Natural killer cell treated with Interleukin-12 subunit alpha and Interleukin-12 subunit beta and Interleukin-15 and Interleukin-18, amount 100 ng/mL, for 72 hours (primary cell): ENCODE measurements at places on chromosomes 16 and 17.

GRCh38 chr17:32927724-32928585, at the start of gene TMEM98:
Gene TMEM98, plus strand, starts transcription at chr17:32928153. Its CDS starts 3,376 bp downstream, at chr17:32931529.
- no peak for DNase-seq

DNA sequence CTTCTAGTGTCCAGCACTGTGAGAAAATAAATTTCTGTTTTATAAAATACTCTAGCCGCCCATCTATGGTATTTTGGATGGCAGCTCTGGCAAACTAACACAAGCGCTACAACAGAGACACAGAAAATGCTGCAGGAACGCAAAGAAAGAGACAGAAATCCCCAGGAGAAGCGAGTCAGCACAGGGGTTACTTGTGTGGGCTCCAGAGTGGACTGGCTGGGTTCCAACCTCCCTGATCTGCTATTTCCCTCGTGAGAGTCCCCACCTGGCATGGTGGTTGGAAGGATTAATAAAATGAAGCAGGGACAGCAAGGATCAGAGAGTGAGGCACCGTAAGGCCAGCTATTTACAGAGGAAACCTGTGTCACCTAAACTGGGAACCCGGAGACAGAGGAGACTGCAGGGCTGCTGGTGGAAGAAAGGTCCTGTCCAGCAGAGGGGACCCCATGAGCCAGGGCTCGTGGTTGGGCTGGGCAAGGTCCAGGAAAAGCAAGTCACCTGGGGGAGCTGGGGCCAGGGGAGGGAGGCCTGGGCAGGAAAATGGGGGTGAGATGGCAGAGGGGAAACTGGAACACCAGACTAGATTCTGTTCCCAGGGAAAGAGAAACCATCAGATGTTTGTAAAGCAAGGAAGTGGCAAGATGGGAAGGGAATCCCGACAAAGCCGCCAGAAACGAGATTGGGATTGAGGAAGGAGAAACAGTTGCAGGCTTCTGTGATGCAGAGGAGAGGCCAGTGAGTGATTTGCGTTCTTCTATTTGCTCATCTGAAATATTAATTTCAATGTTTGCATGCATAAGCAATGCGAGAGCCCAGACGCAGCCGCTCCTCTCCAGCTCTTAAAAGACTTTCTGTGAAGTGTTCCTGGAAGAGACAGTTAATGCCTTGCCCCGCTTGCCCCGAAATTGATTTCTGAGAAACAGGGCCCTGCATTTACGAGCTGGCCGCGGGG, 63.0 kb upstream of the TEKT3 start:
- DNase-seq, result no peak

- no peak for DNase-seq
Observed at GRCh38 chr16:56422896-56423441, 2.4 kb downstream of the AMFR start.

- DNase-seq, result no peak
Observed at GRCh38 chr16:66898207-66898606, 17.9 kb downstream of the PDP2 start.

DNA sequence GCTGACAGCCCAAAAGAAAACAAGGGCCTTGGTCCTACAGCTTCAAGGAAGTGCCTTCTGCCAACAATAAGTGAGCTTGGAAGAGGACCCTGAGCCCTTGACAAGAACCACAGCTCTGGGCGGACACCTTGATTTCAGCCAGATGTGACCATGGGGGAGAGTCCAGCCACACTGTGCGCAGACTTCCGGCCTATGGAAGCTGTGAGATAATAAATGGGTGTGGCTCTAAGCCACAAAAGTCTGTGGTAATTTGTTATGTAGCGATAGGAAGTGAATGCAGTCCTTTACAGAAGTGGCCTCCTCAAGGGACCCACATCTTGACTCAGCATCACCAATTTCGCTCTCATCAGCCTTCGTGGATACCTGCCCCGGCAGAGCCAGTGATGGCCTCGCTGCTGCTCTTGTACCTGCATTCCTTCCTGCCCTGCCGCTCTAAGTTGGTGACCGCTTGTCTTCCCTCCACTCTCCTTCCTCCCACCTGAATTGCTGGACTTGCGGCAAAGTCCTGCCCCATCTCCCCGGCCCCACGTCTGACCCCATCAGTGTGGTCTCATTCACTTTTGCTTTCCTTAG, 29.3 kb downstream of the PRSS54 start:
- DNase-seq, result no peak
